ENCODE measurements at places on chromosomes 5 and 9. TPM values are rescaled to one million over a fixed set of nuclear protein-coding genes. Genes with fewer than 3 reads are reported as not detected.
A peak's percentile ranks its signal among the peaks of the same experiment; 100 is the strongest.

GRCh38 chr5:67809589-67809988 is 406.0 kb upstream of the PIK3R1 start:
- DNase-seq: no peak

DNA sequence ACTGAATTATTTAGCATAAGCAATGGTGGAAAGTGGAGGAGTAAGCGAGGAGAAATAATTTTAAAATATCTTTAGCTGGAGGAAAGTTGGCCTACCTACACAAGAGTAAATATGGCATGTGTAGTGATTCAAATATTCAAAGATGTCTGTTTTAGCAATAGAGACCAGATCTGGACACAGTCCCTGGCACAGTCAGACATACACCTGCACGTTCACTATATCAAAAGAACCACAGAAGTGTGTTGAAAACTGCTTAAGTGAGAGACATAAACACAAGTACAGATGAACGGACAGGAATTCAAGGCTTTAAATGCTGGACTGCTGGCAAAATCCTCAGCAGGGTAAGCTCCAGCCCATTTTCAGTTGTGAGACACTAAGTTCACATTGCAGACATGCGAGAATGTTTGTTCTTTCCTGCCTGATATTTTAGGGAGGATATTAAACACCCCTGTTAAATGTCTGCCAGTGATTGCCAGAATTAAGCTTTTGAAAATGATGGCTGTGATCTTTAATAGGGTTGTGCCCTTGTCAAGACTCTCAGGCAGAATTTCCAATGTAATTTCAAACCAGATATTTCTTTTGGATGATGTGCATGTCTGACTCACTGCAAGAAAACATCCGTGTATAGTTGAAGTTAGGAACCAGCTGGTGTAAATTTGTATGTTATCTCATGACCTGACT is 810.6 kb downstream of the TLE4 start:
- DNase-seq: no peak

DNA sequence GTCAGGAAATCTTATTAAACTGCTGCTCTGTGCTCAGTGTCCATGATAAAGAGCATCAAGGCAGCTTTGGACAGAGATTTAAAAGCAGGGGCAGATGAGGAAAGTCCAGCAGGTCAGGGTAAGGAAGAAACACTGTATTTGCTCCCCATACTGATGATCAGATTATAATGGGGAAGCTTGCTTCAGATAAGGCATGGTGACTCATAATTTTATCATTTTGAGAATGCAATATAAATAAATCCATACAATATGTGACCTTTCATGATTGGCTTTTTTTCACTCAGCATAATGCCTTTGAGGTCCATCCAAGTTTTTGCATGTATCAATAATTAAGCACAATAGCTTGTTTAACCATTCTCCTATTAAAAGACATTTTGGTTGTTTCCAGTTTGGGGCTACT is 48.1 kb upstream of the LHFPL2 start:
- DNase-seq: no peak

- no peak for DNase-seq
These were observed 256.8 kb upstream of the TNC start for GRCh38 chr9:115374724-115375268.

DNA sequence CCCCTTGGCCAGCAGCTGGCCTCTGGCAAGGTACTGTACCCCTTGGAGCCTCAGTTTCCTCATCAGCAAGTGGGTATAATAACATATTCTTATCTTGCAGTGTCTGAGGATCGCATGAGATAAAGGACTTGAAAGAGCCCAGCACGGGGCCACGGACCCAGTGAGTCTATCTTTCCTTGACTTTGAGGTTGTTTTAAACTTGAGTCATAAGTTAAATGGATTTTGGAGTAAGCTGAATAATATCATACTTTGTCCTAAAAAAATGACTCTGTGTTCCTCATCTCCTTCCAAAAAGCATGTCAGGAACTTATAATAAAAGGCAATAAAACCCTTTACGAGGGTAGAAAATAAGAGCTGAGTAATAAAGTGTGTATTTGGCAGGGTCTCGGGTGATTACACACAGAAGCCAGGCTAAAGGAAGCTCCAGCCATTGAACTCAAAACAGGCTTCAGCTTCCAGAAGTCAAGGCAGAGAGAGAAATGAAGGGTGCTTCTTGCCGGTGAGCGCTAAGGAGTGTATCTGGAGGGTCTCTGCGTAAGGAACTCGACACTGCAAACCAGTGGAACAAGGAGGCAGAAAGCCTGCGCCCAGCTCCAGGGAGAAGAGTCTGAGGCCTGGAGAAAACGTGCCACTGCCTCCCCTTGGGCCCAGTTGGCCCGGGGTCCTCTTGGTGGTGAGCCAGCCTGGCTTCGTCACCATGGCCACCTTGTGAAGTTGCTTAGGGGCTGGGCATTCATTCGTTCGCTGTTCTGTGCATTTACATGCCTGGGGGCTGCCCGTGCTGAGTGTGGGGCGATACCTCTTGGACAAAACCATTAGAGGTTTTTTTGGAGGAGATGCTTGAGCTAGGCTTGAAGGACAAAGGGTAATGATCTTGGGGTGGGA is 72.4 kb upstream of the PHYKPL start:
- DNase-seq: no peak

CEP72 gene
- 2.5 TPM for total RNA-seq

DNA sequence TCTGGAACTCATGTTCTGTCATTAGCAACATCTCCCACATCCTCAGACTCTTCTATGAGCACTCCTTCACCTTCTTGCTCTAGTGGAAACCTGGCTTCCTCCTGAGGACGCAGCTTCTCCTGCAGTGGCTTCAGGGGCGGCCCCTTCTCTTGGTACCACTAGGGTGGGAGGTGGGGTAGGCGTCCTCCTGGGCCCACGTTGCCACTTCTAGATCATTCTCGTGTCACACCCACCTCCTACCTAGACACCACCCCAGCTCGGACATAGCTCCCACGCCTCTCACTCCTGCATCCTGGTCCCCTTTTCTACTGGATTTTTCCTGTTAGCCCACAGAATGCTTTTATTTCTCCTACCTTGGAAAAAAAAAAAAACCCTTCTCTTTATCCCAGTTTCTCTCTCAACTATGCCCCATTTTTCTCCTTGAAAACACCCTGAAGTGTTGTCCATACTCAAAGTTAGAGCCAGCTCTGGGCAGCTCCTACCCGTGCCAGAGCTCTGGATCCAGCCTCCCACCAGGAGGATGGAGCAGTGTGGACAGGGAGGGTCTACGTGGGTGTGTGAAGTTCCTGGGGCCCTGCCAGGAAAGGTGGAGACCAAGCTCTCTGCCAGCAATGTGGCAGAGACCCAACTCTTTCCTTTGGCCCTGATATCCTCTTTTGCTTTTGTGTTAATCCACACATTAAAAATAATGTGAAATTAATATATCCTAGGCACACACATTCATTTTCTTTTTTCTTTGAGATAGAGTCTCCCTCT is 179.2 kb downstream of the HSPA4 start:
- no peak for DNase-seq

DNA sequence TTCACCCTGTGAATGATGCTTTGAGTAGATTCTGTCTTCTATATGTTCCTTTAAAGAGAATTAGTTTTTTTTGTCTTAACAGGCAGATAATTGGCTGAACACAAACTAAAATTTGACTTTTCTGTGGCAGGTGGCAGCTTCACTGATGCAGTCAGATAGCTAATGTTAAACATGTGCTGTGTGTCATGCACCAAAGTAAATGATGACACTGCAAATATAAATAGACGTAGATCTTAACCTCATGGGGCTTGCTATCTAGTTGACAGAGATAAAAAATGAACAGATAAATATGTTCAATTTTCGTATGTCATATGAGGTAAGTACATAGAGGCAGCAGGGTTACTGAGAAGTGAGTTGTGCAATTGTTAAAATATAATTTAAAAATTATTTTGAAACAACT is 82.7 kb downstream of the PARP8 start:
- DNase-seq: no peak

TRIM41 gene
- 16.0 TPM for total RNA-seq

- DNase-seq: peak; percentile 26
These were observed 77.6 kb downstream of the ADAMTS2 start for GRCh38 chr5:179267671-179268083.

SAXO1 gene
- not detected for total RNA-seq

GRCh38 chr5:52024359-52024758 is 641.1 kb downstream of the ISL1 start:
- no peak for DNase-seq

GRCh38 chr5:38724301-38725030 is 121.3 kb upstream of the OSMR start:
- DNase-seq: no peak

IRGM gene
- not detected for total RNA-seq

DNA sequence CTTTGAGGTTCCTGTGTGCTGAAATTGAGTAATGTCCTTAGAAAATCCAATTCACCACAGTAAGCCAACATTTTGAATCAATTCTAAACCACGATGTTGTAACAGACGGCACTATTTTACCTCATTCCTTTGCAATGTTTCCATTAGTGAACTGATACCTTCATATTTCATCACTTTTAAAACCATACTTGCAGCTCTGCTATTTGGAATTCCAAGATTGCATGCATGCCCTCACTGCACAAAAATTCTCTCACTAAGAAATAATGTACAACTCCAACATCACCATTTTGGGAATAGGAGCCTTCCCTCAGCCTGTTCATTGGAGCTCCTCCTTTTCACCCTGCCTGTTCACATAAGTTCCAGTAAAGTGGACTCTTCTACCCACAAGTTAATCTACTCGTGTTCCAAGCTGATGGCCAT is 74.8 kb upstream of the TGFBR1 start:
- no peak for DNase-seq

LSM11 gene
- total RNA-seq: 3.1 TPM

GRCh38 chr5:2205185-2205585 is 322.5 kb upstream of the IRX4 start:
- DNase-seq: no peak

Data from heart left ventricle (tissue), 16 donors.